SIG-M5 (cell line): ENCODE measurements at places on chromosomes 16 and 17.

DNA sequence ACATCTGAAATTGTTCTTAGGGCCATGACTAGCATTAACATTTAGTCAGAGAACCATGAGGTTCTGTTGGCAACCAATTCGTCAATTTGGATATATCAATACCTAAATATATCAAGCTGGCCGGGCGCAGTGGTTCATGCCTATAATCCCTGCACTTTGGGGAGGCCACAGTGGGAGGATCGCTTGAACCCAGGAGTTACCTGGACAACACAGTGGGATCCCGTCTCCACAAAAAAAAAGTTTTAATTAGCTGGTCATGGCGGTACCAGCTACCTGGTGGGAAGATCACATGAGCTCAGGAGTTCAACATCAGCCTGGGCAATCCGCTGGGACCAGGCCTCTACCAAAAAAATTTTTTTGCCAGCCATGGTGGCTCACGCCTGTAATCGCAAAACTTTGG, 8.4 kb downstream of the YWHAE start:
- DNase-seq, result no peak

- DNase-seq, result no peak
Observed at GRCh38 chr16:17397499-17397891, 73.3 kb downstream of the XYLT1 start.

DNA sequence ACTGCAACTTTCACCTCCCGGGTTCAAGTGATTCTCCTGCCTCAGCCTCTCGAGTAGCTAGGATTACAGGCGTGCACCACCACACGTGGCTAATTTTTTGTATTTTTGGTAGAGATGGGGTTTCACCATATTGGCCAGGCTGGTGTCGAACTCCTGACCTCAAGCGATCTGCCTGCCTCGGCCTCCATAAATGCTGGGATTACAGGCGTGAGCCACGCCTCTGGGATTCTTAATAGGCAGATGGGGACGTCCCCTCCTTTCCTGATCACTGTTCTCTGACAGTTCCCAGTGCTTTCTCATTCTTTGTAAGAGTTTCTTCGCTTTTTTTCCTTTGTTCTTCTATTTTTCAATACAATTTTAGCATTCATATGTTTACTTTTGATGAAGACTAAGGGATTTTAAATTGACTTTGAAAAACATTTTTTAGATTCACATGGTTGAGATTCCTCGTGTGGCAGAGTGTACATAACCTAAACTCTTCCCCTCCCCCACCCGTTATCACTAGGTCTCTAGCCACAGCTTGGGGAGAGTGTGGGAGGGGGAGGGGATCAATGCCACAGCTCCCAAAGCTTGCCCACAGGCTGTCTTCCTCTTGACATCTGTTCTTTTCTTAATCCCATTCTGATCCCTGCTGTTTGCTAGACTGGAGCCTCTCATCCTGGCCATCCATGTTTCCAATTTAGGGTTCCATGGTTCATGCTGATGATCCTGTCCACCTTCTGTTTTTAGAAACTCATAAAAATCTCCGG, 11.0 kb downstream of the ADORA2B start:
- no peak for DNase-seq

DNA sequence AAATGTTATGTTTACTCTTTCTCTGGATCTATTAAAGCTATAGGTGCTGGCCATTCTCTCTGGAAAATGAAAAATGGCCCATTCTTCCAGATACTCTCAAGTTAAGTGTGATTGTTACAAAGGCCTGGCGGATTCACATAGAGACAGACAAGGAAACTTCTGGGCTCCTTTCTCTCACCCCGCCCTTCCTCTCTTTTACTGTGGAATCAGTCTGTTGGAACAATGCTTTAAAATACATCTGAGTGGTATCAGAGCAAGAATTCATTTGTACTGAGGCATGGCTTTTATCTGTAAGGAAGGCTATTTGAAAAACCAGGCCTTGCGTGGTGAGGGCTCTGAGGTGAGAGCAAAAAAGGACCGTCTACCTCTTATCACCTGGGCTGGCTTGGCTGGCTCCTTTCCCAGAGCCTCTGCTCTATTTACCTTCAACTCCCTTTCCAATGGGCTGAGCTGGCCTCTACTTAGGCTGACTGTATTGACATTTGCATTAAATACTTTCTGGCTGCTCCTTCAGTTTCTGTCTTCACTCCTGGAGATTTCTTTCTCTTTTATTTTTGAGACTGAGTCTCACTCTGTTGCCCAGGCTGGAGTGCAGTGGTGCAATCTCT, 274.0 kb downstream of the PHKB start:
- no peak for DNase-seq

- no peak for DNase-seq
Observed at GRCh38 chr17:29583324-29584248, 5.9 kb downstream of the GIT1 start.

GRCh38 chr16:71565812-71566700, 10.8 kb downstream of the TAT start:
- DNase-seq, result no peak
